NCI-H1694 (cell line): ENCODE measurements at places on chromosomes 16 and 17.
A peak's percentile ranks its signal among the peaks of the same experiment; 100 is the strongest.

DNA sequence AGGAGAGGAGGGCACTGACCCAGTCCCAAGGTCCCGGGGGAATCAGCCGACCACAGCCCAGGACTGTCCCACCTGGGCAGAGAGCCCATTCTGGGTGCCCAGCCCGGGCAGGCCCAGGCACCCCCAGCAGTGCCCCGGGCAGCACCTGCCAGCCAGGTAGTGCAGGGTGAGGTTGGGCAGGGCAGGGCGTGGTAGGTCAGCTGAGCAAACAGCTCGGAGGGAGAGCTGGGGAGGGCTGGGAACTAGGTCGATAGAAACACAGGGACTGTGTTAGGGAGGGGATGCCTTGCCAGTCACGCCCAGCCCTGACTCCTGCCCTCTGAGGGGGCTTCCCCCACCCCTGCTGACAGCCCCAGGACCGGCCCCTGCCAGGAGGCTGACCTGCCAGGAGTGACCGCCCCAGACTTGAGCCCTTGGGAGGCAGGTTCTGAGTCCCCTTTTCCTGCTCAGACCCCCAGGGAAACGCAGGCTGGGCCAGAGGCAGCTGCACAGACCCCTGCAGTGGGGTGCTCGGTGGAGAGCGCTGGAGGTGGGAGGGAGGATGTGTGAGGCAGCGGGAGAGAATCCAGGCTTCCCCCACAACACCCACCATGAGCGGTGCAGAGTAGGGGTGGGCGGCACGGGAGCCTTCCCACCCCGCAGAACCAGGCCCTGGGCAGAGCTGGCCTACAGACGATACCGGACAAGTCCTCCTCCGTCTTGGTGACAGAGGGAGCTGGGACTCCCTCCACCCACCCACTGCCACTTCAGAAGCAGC lies 4.7 kb downstream of the HS3ST6 start:
- no peak for DNase-seq

GRCh38 chr17:40314584-40314956 lies 5.6 kb downstream of the RARA start:
- peak; percentile 47 for DNase-seq

- DNase-seq, result peak; percentile 18
Measured at GRCh38 chr16:164827-165538, 795 bp upstream of the HBM start.

GRCh38 chr16:3256146-3256865 lies at the start of gene MEFV:
TSS of gene MEFV (minus strand) at chr16:3256633. CDS start at chr16:3256587, 46 bp downstream.
- DNase-seq, result no peak

GRCh38 chr17:17706140-17707060 lies 25.1 kb downstream of the RAI1 start:
- DNase-seq, result no peak

GRCh38 chr16:67270931-67271338 lies 8.4 kb upstream of the PLEKHG4 start:
- no peak for DNase-seq

- no peak for DNase-seq
Measured at GRCh38 chr16:47965439-47965838, 190.4 kb downstream of the ABCC12 start.

DNA sequence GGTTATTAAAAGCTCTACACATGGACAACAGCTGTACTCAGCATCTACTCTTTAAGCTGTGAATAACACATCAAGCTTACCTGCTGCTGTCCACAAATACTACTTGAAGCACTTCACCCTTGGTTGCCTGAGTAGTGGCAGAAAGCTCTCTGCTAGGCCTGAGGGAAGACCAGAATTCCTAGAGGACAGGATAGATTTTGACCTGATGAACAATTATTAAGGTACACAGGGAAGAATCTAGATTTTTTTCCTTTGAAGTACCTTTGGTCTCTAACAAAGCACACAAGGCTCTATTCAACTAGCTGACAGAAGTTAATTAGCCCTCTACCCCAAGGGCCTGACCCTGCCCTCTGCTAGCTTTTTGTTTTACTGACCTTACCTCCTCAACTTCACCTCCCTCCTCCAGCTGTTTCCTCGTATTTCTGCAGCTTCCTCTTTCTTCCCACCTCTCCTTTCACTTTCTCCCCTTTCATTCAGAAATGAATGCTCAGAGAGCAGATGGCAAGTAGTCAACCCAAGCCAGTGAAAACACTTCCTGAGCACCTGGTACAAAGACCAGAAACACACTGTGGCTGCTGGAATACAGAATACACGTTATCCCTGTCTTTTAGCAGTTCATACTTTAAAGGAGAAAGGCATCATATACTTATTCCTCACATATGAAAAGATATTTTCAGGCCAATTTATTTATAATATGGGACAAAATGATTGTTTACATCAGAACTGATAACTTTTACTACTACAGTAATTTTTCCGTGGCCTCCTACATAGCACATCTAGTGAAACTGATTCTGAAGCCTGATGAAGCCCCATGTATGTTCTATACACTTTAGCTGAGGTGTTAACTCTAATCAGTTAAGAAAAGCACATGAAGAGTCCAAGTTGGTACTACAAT lies 5.7 kb upstream of the VEZF1 start:
- DNase-seq, result peak; percentile 40

- no peak for DNase-seq
Measured at GRCh38 chr16:87832741-87833502, 36.4 kb downstream of the SLC7A5 start.

- no peak for DNase-seq
Measured at GRCh38 chr16:35195864-35196216, 1736.4 kb downstream of the TP53TG3F start.

- no peak for DNase-seq
Measured at GRCh38 chr17:14019186-14019956, 49.9 kb upstream of the COX10 start.

DNA sequence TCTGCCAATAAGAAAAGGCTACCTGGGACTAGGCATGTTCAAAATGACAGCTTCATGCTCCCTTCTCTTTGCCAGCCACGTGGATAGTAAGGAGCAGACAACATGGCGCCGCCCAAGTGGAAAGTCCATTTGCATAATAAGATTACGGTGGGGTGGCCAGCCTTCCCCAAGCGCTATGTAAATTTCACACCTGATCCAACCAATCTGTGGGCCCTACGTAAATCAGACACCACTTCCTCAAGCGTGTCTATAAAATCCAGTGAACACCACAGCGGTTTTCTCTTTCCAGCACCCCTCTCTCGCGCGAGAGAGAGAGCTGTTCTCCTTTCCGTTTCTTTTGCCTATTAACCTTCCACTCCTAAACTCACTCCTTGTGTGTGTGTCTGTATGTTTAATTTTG lies 140.3 kb upstream of the ERCC4 start:
- DNase-seq, result no peak

DNA sequence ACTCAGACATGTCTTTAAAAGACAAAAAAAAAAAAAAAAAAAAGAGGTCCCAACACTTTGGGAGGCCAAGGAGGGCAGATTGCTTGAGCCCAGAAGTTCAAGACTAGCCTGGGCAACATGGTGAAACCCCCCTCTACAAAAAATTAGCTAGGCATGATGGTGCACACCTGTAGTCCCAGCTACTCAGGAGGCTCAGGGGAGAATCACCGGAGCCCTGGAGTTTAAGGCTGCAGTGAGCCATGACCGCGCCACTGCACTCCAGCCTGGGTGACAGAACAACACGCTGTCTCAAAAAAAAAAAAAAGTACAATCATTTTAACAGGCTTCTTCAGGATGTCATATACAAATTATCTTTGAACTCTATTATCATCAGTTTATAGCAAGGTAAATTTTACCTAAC lies 22.0 kb downstream of the C16orf87 start:
- DNase-seq, result no peak

DNA sequence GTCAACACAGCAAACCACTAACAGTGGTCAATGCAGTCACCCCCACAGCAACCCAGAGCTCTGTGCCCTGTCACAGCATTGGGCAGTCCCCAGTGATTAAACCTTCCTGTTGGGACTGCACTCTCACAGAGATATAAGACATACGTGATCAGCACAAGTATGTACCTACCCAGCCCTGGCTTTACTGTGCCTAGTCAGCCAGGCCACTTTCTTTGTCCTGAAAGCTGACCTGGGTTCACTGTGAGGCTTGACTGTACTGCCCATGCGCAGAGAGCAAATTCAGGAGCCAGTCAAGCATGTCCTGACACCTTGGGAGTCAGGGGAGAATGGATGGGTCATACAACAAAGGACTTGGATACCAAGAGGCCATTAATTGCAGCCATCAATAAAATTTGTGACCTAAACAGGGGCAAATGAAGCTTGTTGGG lies 10.9 kb upstream of the TMEM170A start:
- no peak for DNase-seq

DNA sequence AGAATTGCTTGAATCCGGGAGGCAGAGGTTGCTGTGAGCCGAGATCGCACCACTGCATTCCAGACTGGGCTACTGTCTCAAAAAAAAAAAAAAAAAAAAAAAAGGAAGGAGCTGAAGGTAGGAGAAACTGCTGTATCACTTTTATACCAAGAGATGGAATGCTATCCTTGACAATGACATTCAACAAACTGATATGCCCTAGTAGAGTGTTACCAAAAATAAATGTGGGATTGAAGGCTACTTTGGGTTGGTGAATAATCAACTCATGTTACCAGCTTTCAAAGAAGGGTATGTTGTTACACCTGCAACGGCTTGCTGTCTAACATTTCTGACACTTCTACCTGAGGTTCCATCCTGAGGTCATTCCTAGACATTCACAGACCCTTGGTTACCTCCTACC lies 84.9 kb downstream of the TEX14 start:
- no peak for DNase-seq

- DNase-seq, result no peak
Measured at GRCh38 chr16:81779536-81780320, 637 bp downstream of the PLCG2 start.

- no peak for DNase-seq
Measured at GRCh38 chr17:44608727-44609435, 47.4 kb upstream of the MEIOC start.

DNA sequence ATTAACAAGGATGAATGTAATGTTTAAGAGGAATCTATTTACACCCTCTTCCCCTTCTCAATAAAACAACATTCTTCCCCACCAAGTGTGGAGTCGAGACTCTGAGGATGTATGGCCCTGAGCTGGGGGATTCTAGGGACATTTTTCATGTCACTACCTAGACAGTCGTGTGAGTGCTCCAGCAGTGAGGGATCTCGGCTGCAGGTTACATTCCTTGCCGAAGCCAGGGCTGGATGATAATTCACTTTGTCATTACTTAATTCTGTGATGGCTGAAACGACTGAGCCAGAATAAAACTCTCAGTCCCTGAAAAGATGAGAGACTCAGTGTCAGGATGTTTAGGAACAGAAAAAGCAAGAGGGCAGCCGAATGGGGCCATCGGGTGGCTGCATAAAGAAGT lies 106.9 kb upstream of the HSBP1 start:
- no peak for DNase-seq

DNA sequence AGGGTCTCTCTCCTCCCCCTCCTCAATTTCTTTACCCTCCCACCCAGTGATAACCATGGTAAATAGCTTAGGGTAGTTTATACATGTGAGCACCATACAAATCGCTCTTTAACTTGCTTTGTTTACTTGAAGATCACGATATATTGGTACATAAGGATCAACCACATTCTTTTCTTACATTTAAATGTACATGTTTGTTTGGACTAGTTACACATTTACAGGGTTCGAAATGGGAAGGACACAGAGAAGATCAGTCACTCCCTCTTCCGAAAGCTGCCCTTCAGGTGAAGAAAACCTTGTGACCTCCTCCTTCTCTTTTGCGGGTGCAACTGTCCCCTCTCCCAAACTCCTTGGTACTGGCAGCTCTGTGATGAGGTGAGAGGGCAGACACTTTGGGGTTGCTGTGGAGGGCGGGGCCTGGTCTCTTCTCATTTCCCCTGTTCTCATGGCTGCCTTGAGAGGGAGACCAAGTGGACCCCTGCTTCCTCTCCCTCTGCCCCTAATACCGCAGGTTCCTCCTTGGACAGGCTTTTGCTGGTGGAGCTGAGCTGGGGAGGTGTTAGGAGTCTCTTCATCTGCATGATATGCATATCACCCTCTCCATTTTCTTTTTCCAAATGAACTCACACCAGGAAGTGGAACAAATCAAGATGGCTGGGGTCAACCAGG lies 4.7 kb upstream of the PIK3R6 start:
- no peak for DNase-seq

DNA sequence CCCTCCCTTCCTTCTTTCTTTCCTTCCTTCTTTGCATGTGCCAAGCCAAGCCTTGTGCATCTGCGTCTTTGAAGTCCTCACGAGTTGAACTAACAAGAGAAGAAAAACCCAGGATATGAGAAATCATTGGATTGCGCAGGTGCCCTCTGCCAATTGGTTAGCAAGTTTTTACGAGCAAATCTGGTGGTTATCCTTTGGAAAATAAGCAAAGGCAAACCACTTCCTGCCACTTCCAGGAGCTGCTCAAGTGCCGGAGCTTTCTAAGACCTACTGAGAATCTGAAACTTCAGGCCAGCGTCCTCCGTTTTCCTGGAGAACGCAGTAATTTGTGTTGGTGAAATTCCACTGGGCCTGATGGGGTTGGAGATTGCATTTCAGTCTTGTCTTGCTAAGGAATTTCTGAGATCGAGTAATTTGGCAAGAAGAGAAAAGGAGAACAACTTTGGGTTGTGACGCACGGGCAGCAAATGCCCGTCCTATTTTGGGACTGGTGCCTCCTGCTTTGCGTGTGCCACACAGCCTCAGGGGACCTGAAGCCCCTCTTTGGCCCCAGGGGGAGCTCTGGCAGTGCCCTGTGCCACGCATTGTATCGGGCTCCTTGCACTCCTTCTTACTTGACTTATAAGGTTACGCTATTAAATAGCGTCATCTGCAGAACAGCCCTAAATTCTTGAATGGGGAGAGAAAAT lies 56.4 kb downstream of the CMIP start:
- no peak for DNase-seq

GRCh38 chr16:4110065-4110464 lies 6.2 kb downstream of the ADCY9 start:
- DNase-seq, result no peak

DNA sequence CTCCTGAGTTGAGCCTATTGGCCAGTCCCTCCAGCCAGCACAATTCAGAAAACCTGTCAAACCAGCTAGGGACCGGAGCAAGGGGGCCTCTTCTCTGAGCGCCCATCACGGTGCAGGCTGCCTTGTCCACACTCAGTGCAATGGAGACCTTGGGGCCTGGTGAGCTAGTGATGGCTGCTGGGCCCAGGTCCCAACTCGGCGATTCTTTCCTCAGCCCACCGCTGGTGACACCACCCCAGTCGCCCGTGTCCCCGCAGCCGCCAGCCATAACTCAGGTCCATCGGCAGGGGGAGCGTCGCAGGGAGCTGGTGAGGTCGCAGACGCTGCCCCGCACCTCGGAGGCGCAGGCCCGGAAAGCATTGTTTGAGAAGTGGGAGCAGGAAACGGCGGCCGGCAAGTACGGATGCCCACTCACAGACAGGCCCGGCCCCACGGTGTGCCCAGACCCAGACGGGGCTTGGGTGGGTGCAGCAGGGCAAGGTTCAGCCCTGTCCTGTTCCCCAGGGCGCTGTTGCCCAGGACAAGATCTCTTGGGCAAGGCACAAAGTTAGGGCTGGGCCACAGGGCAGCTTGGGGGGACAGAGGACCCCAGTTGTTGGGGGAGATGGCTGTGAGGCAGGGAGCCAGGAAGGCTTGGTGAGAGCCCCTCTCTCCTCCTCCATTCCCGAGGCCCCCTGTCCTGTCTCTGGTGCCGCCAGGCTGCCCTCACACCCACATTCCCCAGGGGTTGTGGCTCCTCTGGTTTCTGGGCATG lies 10.8 kb downstream of the SMTNL2 start:
- DNase-seq, result no peak

- DNase-seq, result no peak
Measured at GRCh38 chr16:53495325-53495724, 7.7 kb downstream of the AKTIP start.

- peak; percentile 73 for DNase-seq
Measured at GRCh38 chr17:77735566-77736198, 222.8 kb upstream of the TNRC6C start.

GRCh38 chr17:75891022-75891604 lies 5.6 kb downstream of the TRIM65 start:
- DNase-seq, result no peak

GRCh38 chr16:154217-155030 lies 2.0 kb downstream of the HBZ start:
- no peak for DNase-seq
